ENCODE measurements at places on chromosomes 3 and 15. TPM values are rescaled to one million over a fixed set of nuclear protein-coding genes. Genes with fewer than 3 reads are reported as not detected.

The MEIS2 gene
- not detected for total RNA-seq

The RBP2 gene
- not detected for total RNA-seq

The SCG3 gene
- not detected for total RNA-seq

DNA sequence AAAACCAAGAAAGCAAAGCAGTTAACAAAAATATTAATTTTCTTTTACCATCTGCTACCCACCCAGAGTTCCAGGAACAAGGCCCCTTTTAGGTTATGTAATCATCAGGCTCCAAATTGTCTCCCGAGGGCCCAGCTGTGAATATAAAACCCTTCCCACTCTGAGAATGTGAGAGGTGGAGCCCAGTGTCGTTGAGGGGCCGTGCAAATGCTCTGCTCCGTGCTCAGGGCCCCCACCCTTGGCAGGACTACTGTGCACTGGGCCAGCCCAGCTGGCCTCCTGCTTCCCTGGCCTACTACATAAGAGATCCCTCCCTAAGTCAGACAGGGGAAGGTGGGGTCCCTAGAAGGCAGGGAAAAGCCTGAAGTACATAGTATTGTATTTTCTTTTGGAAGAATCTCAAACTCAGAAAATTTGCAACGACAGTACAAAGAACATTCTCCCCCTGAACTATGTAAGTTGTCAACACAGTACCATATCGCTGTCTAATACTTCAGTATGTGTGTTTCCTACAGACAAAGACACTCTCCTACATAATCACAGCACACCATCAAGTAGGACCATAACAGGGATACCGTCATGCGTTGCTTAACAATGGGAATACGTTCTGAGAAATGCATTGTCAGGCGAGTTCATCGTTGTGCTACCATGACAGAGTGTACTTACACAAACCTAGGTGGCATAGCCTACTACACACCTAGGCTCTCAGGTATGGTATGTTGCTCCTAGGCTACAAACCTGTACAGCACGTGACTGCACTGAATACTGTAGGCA lies 4.4 kb upstream of the CLEC3B start:
- no peak for DNase-seq

DNA sequence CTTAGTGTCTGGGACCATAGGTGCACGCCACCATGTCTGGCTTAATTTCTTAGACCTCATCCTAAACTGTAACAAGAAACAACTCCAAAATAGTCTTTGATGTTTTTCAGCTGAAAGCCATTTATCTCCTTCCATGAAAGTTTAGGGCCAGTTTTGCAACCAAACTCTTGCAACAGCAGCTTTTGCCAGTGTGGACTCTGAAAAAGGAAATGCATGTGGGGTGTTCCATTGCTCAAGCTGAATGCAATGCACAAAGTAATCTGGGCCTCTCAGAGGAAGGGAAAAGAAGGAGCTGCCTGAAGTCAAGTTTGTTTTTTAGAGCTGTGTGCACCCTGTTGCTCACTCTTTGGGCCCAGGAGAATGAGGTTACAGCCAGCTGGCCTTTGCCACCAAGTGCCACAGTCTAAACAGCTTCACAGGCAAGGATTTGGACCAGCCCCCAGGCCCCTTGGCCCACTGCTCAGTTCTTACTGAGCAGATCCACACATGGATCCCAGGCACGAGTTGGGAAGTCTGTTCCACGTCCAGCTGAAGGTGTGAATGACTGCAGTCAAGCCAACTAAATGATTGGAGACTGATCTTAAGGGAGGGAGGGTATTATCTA lies 212.3 kb upstream of the LRRFIP2 start:
- DNase-seq = no peak

DNA sequence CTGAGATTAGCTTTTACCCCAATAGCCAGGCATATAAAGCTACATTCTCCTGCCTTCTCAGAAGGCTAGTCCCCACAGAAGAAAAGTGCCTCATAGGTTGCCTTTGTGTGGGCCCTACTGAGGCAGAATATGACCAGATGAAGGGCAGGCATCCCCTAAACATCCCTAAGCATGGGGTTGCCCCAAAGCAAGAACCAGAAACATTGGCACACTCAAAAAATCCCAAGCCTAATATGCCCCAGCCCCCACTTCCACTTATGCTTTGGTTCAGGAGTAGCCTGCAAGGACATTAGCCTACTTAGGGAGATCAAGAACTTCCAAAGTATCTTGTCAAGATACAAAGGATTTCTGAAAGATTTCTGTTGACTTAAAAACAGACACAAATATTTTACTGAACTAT lies 29.7 kb downstream of the WHAMM start:
- no peak for DNase-seq
